ENCODE measurements at places on chromosomes 12 and 14.

DNA sequence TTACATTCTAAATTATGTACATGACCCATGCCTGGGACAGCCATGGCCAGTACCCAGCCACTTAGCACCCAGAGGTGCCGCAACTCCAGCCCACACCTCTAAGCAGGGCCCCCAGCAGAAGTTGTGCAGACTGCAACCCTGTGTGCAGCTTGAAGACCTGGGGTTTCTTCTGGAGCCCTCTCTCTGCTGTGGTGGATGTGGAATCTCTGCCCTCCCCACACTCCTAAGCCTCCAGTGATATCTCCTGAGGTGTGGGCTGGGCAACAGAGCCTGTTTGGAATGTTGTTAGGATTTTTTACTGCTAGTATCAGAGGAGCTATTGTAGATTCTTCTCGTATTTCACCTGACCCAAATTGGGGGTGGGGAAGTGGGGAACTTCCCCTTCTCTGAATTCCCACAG, 59.4 kb upstream of the TUNAR start:
- no peak for DNase-seq

- no peak for DNase-seq
These were observed 707 bp upstream of the MED6 start for GRCh38 chr14:70601162-70601561.

- no peak for DNase-seq
These were observed 149.0 kb downstream of the KITLG start for GRCh38 chr12:88431246-88431645.

DNA sequence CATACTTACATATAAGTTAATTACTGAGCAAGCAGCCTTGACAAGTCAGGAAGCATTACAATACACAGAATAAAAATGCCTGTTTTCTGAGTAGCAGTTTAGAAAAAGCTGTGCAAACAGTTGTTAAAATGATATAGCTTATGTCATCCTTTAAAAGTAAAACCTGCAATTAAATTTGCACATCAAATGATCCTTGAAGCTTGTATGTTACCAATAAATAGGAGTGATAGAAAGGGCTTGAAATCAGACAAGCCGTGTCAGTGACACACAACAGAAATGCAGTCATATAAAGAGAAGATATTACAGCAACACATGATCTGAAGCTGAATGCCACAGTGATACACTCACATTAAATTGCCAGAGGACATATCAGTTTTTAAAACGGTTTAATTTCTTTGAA, 70.0 kb downstream of the EPS8 start:
- no peak for DNase-seq

DNA sequence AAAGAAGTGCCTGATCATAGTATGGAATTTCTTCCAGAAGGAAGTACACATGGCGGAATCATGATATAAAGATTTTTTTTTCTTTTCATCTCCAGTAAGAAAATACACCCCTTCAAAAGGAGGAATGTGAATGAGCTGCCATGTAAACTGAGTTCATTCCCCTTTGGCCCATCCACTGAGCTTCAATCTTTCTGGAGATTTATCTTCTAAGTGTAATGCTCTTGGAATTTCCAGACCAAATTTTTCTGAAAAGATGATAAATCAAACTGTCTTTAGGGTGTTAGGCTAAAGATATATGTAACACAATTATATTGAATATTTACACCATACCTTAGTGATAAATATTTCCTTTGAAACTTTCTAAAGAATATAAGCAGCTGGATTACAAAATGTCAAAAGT, 5.2 kb downstream of the DCN start:
- DNase-seq = no peak

GRCh38 chr12:22262309-22262708, 72.2 kb downstream of the ST8SIA1 start:
- DNase-seq = no peak

DNA sequence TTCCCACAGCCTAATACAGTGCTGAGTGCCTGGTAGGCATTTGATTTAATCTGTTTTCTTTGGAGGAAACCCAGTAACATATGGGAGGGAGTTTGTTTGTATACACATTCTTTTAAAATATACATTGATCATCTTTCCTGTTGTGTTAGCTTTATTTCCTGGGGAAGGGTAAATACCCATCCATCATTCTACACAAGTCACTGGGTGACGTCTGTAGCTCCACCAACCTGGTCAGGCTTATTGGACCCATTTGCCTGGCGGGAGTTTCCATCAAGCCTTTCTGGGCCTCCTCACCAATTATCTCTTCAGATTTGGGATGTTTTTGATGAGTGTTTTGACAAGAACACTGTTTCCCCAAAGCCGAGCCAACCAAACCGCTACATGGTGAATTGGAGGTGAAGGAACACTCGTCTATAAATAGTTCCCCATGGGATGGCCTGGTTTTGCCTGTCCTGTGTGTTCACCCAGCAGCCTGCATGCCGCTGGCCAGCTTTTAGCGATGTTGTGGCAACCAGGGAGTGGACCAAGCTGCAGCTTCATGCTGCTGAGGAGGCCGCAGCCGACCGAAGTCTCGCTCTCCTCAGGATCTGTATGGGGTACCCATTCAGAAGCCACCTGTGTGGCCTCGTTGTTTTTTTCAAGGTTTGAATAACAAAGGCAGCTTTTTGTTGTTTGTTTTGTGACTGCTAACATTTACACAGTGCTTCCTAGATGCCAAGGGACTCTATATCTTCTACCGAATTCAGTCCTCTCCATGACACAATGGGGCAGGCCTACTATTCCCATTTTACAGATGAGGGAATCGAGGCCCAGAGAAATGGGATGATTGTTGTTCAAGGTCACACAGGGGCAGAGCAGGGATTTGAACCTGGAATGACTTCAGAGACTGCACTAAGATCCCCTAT, 22.6 kb downstream of the PLXNC1 start:
- no peak for DNase-seq

GRCh38 chr14:91885113-91885712, 17.9 kb upstream of the TC2N start:
- DNase-seq = no peak

- no peak for DNase-seq
These were observed 2.5 kb downstream of the DUSP6 start for GRCh38 chr12:89349814-89350213.

- DNase-seq = no peak
These were observed 20.7 kb downstream of the SLC7A8 start for GRCh38 chr14:23162800-23163199.

DNA sequence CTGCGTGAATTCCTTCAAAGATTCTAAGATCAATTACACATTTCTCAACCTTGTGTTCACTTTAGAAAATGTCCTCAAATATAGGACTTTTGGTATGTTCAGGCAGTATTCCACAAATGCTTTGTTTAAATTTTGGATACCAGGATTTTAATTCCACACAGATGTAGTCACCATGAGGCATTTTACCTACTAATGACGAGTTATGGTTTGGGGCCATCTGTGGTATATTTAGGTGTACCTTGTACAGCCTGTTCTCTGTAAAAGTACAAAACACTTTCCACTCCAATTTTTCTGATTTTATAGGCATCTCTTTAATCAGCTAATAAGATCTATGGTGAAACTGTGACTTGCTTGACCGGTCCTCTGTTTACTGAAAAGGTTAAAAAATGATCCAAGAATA, 275.7 kb upstream of the PRICKLE1 start:
- no peak for DNase-seq

- DNase-seq = no peak
These were observed 195.1 kb upstream of the RTL1 start for GRCh38 chr14:101098641-101099040.

GRCh38 chr12:103102225-103102744, 144.8 kb downstream of the ASCL1 start:
- DNase-seq = no peak

- no peak for DNase-seq
These were observed 13.2 kb upstream of the KRT80 start for GRCh38 chr12:52204931-52205505.

DNA sequence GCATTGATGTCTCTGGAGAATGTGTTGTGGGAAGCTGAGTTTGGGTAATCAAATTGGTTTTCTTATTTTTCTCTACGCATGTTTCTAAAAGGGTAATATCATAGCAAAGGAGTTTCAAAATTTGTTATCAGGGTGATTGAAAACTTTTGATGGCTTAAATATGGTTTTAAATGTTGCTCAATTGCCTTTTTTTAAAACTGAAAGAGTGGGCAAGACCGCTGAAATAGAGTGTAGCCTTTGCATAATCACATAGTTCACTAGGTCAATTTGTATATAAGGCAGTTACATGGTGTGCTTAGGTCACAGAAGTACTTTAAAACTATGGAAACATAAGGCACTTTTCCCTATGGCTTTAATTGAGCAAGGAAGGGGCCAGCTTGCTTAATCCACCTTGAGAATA, 167.4 kb downstream of the SNAPC1 start:
- DNase-seq = no peak

DNA sequence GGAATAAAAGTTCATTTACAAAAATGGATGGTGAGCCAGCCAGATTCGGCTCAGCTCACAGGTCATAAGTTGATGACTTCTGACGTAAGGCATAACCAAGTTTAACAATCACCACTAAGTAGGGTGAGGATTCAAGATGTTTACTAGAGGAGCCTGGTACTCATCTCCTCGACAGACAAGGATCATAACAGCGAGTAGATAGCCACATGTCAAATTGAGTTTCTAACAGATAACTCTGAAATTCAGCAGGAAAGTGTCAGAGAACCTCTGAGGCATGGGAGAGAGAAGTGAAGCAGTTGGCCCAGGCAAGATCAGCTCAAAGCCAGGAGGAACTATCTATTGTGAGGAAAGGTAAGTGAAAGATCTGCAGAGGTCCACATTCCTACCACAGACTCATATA, 208.7 kb downstream of the NELL2 start:
- no peak for DNase-seq

GRCh38 chr14:90570461-90570860, 173.6 kb downstream of the CALM1 start:
- no peak for DNase-seq

- no peak for DNase-seq
These were observed 90.9 kb upstream of the PLXNC1 start for GRCh38 chr12:94057262-94058151.
